Right lobe of liver (tissue), 6 donors: ENCODE measurements at places on chromosomes 3 and 15. TPM values are rescaled to one million over a fixed set of nuclear protein-coding genes. Genes with fewer than 3 reads are reported as not detected.

Gene RFX7
- 5.4 TPM for total RNA-seq

Gene BBX
- total RNA-seq, result 22.4 TPM

Gene LRRIQ4
- total RNA-seq, result not detected

DNA sequence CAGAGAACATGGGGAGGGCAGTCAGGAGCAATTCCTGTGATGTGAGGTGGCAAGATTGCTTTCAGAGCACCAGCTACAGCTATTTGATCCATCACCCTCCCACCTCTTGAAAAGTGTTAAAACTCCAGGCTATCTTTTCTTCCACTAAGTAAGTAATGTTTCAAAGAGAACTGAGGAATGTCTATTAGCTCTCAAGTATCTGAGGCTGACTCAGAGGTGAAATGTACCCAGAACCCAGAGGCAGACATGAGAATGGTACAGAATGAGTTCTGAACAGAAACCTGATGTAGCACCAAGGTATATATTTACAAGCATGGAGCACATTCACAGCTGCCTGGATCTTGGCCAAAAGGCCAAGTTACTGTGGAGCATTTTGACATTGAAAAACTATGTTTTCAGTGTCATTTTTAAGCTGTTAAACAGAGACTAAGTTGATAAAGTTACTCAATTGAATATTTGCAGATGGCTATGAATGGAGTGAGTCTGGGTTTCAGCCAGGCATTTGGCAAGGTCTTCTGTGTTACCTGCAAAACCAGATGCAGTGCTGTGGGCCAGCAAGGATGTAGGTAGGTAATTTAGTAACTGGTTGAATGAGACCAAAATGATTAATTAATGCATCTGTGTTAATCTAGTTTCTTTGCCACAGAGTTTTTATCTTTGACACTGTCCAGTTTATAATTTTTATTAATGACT is 227.7 kb upstream of the CD96 start:
- H3K36me3 ChIP-seq, result no peaks in the 10 kb centered on the region
- no peak overlapping the region for H3K27ac ChIP-seq
- peak; percentile 56 for DNase-seq
- no peaks in the 10 kb centered on the region for H3K4me1 ChIP-seq
- no peaks in the 10 kb centered on the region for H3K27me3 ChIP-seq

DNA sequence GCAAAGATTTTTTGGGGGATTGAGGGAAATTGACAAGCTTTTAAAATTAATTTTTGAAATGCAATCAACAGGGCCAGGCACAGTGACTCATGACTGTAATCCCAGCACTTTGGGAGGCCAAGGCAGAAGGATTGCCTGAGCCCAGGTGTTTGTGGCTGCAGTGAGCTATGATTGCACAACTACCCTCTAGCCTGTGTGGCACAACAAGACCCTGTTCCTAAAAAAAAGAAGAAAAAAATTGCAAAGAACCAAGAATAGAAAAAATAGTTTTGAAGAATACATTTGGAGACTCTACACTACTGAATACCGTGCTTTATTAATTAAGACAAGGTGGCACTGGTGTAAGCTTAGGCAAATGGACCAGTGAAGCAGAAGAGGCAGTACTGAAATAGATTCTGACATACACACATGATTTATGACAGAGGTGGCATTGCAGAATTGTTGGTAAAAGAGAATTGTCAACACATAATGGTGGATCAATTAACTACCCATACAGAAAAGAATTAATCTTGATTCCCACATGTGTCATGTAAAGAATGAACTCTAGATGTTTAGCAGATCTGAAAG is 443.3 kb upstream of the ATP11B start:
- H3K27me3 ChIP-seq, result no peaks in the 10 kb centered on the region
- H3K4me1 ChIP-seq, result no peaks in the 10 kb centered on the region
- DNase-seq, result no peak
- no peak overlapping the region for H3K4me3 ChIP-seq

GRCh38 chr15:90097475-90097874 is 4.8 kb downstream of the IDH2 start:
- no peak for DNase-seq
- H3K4me1 ChIP-seq, result peaks cover 51% of the 10 kb centered on the region
- H3K27ac ChIP-seq, result peak overlapping the region; percentile 56
- H3K4me3 ChIP-seq, result no peak overlapping the region
- H3K27me3 ChIP-seq, result no peaks in the 10 kb centered on the region
- H3K36me3 ChIP-seq, result no peaks in the 10 kb centered on the region

DNA sequence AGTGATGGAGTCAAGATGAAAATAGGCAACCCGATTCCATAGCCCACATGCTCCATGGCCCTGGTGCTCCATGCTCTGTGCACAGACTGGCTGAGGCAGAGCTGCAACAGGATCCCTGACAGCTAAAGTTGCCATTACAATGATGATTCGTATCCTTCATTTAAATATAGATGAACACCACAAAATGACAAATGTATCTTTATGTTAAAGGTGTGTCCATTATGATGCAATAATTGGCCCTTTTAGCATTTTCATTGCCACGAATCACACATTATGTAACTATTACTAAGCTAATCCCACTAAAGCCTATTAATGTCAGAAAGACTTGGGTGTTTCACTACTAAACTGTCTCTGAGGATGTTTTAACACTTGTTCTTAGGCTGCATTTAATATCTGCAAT is 270.2 kb upstream of the THBS1 start:
- no peak for DNase-seq
- no peaks in the 10 kb centered on the region for H3K27me3 ChIP-seq
- no peaks in the 10 kb centered on the region for H3K36me3 ChIP-seq
- H3K4me3 ChIP-seq, result no peak overlapping the region

- no peaks in the 10 kb centered on the region for H3K27me3 ChIP-seq
- H3K27ac ChIP-seq, result peak overlapping the region; percentile 55
- no peaks in the 10 kb centered on the region for H3K4me1 ChIP-seq
Measured at GRCh38 chr15:67125589-67126502, 60.4 kb downstream of the SMAD3 start.

- no peaks in the 10 kb centered on the region for H3K27me3 ChIP-seq
- no peaks in the 10 kb centered on the region for H3K36me3 ChIP-seq
- no peak overlapping the region for H3K27ac ChIP-seq
- no peaks in the 10 kb centered on the region for H3K4me1 ChIP-seq
- H3K4me3 ChIP-seq, result no peak overlapping the region
- DNase-seq, result no peak
Measured at GRCh38 chr3:187774185-187774789, 29.0 kb upstream of the BCL6 start.

DNA sequence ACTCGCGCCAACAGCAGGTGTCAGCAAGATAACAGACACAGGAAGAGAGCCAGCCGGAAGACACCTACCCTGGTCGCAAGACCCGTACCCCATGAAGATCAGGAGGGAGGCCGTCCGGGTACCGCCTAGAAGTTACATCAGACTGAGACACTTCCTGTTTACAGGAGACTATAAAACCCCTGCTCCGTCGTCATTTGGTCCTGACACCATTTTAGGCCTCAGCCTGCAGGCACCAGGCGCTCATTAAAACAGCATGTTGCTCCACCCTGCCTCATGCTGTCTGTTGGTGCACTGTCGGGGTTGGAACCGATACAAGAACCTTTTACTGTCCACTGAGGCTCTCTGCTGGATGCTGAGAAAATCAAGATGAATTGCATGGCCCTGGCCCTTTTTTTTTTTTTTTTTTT is 15.6 kb upstream of the PRTG start:
- H3K4me1 ChIP-seq, result no peaks in the 10 kb centered on the region
- H3K27ac ChIP-seq, result no peak overlapping the region
- no peaks in the 10 kb centered on the region for H3K27me3 ChIP-seq
- H3K4me3 ChIP-seq, result no peak overlapping the region
